NCI-H2171 (cell line): ENCODE measurements at places on chromosomes 6 and 20.

- no peak for DNase-seq
These were observed 81.6 kb upstream of the EZR start for GRCh38 chr6:158900663-158901312.

DNA sequence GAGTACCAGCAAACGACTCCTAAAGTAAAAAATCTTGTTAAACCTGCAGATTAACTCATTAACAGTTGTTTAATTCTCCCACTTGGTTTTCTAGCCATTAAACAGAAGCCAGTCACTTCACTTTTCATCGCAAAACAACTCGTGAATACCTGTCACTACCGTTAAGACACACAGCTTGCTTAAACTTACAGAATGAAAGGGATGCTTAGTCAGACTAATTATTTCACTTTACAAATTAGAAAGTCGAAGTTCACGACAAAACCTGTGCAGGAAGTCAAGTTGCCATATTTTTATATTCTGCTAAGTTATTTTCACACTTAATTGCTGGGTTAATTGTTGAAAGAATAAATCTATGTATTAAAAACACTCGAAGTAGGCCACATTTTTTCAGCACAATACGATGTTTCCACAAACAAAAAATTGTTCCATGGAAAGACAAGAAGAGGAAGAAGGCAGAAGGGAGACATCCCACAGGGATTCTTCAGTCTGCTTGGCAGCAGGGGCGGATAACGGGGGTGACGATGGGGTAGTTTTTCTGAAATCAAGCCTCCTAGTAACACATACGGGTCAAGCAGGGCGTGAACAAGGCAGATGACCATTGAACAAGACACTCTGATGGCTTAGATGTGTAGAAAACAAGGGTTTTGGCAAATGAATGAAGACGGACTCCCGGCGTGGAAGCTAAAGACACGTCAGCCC lies 933 bp downstream of the SSR1 start:
- DNase-seq: no peak

DNA sequence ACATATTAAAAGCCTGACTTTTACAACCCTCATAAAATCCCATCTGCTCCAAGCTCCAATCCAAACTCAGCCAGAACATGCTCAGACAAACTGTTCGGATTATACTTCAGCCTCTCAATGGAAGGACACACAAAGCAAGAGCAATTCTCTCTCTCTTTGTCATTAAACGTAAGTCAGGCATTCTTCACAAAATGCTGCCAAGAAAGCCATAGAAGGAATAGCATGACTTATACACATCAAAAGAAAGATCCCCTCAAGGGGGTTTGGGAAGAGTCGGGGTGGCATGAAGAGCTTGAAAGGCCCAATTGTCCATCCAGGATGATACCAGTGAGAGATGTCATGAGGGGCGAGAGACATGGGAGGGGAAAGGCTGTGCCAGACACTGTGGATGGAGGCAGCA lies 268.9 kb downstream of the PREX1 start:
- DNase-seq: no peak

- no peak for DNase-seq
These were observed 143.2 kb downstream of the SLC16A10 start for GRCh38 chr6:111230351-111231089.

DNA sequence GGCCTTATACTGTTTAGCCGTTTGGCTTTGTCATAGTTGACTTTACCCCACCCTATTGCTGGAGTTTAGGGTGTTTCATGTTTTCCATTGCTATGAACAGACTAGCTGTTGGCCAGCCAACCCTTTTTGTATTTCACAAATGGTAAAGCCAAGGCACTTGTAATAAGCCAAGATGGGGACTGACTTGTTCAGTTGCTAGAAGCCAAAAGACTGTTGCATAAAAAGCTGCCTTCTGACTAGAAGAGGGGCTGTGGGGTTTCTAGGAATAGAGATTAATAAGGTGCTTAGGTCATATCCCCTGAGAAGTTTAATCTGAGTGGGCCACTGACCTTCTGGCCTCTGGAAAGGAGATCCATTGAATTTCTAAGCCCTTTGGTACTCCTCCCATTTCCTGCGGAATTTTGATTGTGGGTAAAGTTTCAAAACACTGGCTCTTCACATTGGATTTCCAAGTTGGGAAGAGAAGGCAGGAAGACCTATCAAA lies 211.1 kb downstream of the PLCB4 start:
- no peak for DNase-seq
